T-helper 1 cell treated with Interleukin-12 subunit alpha and Interleukin-12 subunit beta and Interleukin-4 antibody, amounts not matched to agents 30 ng/mL and 1 ng/mL, for 36 hours (primary cell): ENCODE measurements at places on chromosomes 3 and 15. TPM values are rescaled to one million over a fixed set of nuclear protein-coding genes. Genes with fewer than 3 reads are reported as not detected.

The GPR62 gene
- total RNA-seq: not detected in 2 replicates

The ZBTB38 gene
- 25.7 and 27.4 TPM in 2 replicates for total RNA-seq

The FILIP1L gene
- 15.7 and 16.8 TPM in 2 replicates for total RNA-seq

The TNFSF10 gene
- 362 and 367 TPM in 2 replicates for total RNA-seq

The SV2B gene
- 0.02 TPM in 1 of 2 replicates, not detected in the other for total RNA-seq

The SPINT1 gene
- 4.5 and 4.7 TPM in 2 replicates for total RNA-seq

The IGDCC3 gene
- total RNA-seq: not detected in 2 replicates

The TRH gene
- not detected in 2 replicates for total RNA-seq

The RFC4 gene
- total RNA-seq: 60.7 and 63.8 TPM in 2 replicates

The SLC12A1 gene
- total RNA-seq: not detected in 2 replicates

The KBTBD13 gene
- total RNA-seq: not detected in 2 replicates

The LPP gene
- total RNA-seq: 54.9 and 63.3 TPM in 2 replicates

The ACTC1 gene
- not detected in 2 replicates for total RNA-seq

The TTC21A gene
- total RNA-seq: 5.1 and 6.1 TPM in 2 replicates

The CATSPER2 gene
- total RNA-seq: 7.6 and 9.8 TPM in 2 replicates

The RBMS3 gene
- total RNA-seq: 4.1 and 4.2 TPM in 2 replicates

The RARRES1 gene
- total RNA-seq: not detected in 2 replicates

The TRMT10C gene
- 24.2 and 26.7 TPM in 2 replicates for total RNA-seq

The SLC22A13 gene
- total RNA-seq: 0.71 and 0.78 TPM in 2 replicates

The DTX3L gene
- 154 and 160 TPM in 2 replicates for total RNA-seq

The CAMKV gene
- total RNA-seq: not detected in 2 replicates

The TGM4 gene
- not detected in 2 replicates for total RNA-seq

The HEG1 gene
- 39.9 and 44.6 TPM in 2 replicates for total RNA-seq

The DZIP1L gene
- 0.15 TPM in 1 of 2 replicates, not detected in the other for total RNA-seq

The MUSTN1 gene
- total RNA-seq: 0.59 and 3.0 TPM in 2 replicates

The BNIP2 gene
- 70.6 and 76.2 TPM in 2 replicates for total RNA-seq

The RTP1 gene
- not detected in 2 replicates for total RNA-seq

The PAK6 gene
- total RNA-seq: 0.22 and 0.37 TPM in 2 replicates

The POLQ gene
- 24.6 and 27.1 TPM in 2 replicates for total RNA-seq

The NANOGP8 gene
- not detected in 2 replicates for total RNA-seq

The GUCA1C gene
- not detected in 2 replicates for total RNA-seq

The ZBBX gene
- not detected in 2 replicates for total RNA-seq

The CHRD gene
- total RNA-seq: not detected in 2 replicates

The CPLX3 gene
- total RNA-seq: 0.91 and 1.4 TPM in 2 replicates

The WDR76 gene
- 61.4 and 62.9 TPM in 2 replicates for total RNA-seq

The TRPM1 gene
- not detected in 2 replicates for total RNA-seq

The GRIP2 gene
- total RNA-seq: 0.05 and 0.10 TPM in 2 replicates

The GPR27 gene
- total RNA-seq: 0.46 and 0.51 TPM in 2 replicates

The TIMP4 gene
- total RNA-seq: not detected in 2 replicates

The CLN6 gene
- 66.8 and 69.1 TPM in 2 replicates for total RNA-seq

The COL6A5 gene
- 0.05 and 0.15 TPM in 2 replicates for total RNA-seq

The LIPH gene
- not detected in 2 replicates for total RNA-seq
